ENCODE measurements at places on chromosomes 5 and 9. TPM values are rescaled to one million over a fixed set of nuclear protein-coding genes. Genes with fewer than 3 reads are reported as not detected.

The COL27A1 gene
- total RNA-seq: 13.4 TPM

The MARCHF11 gene
- total RNA-seq: not detected

The PCDHGA12 gene
- 3.5 TPM for total RNA-seq

The WHRN gene
- 2.8 TPM for total RNA-seq

The OTULINL gene
- 1.8 TPM for total RNA-seq

The PTGDS gene
- not detected for total RNA-seq

The MEGF10 gene
- total RNA-seq: not detected

The SHOC1 gene
- 0.03 TPM for total RNA-seq

The GABRA1 gene
- not detected for total RNA-seq

The BSPRY gene
- 0.04 TPM for total RNA-seq

The FOXD1 gene
- 30.9 TPM for total RNA-seq

The JAKMIP2 gene
- total RNA-seq: not detected

The MSX2 gene
- total RNA-seq: 4.0 TPM

The DND1 gene
- total RNA-seq: 0.35 TPM
